ENCODE measurements at places on chromosomes 11 and 22.

GRCh38 chr11:128022007-128022368 is 565.4 kb downstream of the ETS1 start:
- no peak for DNase-seq

- DNase-seq, result no peak
Observed at GRCh38 chr22:38572065-38572464, 2.1 kb upstream of the DMC1 start.

DNA sequence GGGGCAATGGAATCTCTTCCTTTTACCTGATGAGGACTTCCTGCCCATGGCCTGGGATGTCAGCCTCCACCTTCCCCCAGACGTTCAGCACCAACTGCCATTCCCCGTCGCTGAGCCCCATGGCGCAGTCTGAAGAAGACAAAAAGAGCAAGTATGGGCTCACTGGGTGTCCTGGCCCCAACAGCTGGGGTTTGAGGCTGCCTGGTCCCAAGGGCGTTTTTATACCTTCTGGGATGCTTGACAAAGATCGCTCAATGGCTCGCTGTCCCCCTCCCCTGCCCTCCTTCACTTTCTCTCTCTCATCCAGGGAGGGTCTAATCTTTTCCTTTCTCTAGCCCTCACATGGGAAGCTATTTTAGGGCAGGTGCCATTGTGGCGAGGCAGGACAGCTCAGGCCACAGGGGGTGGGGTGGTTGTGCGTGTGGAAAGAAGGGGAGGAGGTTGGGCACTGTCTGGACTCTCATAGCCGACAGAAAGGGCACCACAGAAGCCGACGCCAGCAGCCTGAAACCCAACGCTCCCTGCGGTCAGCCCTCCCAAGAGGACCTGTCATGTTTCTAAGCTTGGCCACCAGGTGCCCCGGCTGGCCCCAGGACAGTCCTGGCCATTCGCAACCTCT is at the start of gene MB:
Gene MB (minus strand): TSS at position 193 of the 619 bp plus-strand sequence. CDS start 72 bp downstream, at position 121.
- no peak for DNase-seq

- no peak for DNase-seq
Observed at GRCh38 chr11:91312541-91312940, 912.1 kb upstream of the FAT3 start.

- no peak for DNase-seq
Observed at GRCh38 chr11:35594680-35595079, 23.6 kb upstream of the FJX1 start.

DNA sequence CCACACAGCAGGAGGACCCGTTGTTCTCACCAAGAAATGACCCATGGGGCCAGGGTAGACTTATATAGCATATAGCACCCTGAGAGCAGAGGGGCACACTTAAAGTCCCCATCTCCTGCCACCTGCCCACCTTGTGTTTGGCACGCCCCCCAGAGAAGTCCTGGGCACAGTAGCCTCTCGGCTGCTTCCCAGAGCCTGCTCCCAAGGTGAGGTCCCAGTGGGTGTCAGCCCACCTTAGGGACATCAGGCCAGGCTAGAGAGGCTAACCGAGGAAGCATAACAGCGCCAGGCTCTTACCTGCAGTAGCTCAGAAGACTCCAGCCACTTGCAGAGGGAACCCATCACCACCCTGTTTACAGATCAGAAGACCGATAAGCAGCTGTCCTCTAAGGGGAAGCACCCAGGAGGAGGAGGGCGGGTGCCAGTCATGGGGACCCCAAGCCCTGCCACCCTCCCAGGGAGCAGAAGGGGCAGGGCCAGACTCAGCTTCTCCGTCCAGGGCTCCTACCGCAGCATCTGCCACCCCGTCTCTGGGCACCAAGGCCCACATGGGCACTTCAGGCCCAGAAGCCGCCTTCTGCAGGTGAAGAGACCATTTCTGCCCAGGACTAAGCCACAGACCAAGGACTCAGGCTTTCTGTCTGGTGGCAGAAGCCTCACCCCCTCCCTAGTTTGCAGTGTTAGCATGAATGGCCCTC is 34.9 kb upstream of the HMOX1 start:
- no peak for DNase-seq

DNA sequence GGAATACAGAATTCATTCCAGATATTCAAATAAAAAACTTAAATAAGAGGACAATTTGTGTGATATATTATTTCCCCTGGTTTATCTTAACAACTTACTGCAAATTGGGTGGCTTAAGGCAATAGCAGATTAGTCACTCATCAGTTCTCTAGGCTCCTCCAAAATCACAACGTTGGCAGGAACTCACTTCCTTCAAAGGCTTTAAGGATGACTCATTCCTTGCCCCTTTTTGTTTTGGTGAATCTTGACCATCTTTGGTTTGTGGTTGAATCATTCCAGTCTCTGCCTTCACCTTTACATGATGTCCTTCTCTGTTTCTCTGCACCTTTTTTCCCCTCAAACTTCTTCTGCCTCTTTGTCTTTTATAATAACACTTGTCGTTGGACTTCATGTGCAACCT is 3.4 kb downstream of the OR10AG1 start:
- DNase-seq, result no peak

GRCh38 chr11:38038777-38039176 is 1440.7 kb upstream of the RAG2 start:
- DNase-seq, result no peak

GRCh38 chr11:1516273-1517067 is 29.9 kb upstream of the MOB2 start:
- DNase-seq, result no peak

- no peak for DNase-seq
Observed at GRCh38 chr22:39567135-39567946, 3.2 kb upstream of the CACNA1I start.

DNA sequence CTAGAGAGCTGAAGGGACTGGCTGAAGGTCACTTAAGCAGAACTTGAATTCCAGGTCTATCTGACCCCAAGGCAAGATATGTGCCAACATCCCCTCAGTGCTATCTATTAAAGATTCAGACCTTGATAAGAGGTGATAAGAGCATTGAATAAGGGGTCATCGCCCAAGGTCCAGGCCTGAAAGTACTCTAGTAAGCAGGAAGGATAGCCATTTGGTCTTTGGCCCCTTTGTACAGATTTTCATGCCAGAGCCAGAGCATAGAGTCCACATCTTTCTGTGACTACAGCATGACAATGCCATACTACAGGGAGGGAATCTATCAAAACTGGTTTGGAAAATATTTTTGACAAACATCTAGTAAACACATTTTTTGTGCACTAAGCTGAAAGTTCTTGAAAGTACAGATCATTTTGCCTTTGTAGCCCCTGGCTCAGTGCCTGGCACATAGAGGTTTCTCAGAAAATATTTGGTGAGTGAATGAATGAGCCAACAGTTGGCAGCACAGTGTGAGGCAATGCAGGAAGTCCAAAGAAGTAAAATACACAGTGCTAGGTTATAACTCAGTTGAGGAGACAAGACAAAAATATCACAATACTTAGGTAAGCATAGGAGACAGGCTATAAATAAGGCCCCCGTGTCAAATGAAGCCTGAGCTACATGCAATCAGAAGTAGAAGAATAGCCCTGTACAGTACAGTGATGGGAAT is 15.1 kb upstream of the RRAS2 start:
- DNase-seq, result no peak

GRCh38 chr11:3920148-3920852 is 64.8 kb downstream of the STIM1 start:
- DNase-seq, result no peak

DNA sequence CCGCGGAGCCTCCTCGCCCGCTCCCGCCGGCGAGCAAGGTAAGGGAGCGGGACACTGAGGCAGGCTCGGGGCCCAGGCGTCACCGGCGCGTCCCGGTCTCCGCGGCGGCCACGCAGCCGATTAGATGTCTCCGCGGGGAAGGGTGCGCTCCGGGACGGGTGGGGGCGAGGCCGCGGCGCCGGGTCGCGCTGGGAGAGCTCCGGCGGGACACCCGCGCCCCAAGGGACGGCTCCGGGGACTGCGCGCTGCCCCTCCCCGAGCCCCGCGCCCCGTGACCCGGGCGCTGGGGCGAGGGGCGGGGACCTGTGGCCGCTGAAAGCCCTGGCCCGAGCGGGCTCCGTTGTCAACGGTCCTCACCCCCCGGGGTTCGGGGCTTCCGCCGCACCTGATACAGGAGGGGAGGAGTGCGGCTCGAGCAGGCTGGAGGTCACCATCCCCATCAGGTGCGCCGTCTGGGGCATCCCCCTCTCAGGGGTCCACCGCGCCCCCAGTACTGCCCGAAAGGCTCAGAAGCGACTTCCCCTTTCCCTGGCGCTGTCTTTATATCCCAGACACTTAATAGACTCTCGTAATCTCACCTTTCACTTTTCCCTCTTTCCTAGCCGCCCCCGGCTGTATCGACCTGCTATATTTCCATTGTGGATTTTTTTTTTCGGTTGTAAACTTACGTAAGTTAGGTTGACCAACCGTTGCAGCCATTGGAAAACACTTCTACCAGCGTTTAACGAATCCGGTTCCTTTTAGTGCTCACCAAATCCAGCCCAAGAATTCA is 573 bp downstream of the PPFIA1 start:
- DNase-seq, result no peak

DNA sequence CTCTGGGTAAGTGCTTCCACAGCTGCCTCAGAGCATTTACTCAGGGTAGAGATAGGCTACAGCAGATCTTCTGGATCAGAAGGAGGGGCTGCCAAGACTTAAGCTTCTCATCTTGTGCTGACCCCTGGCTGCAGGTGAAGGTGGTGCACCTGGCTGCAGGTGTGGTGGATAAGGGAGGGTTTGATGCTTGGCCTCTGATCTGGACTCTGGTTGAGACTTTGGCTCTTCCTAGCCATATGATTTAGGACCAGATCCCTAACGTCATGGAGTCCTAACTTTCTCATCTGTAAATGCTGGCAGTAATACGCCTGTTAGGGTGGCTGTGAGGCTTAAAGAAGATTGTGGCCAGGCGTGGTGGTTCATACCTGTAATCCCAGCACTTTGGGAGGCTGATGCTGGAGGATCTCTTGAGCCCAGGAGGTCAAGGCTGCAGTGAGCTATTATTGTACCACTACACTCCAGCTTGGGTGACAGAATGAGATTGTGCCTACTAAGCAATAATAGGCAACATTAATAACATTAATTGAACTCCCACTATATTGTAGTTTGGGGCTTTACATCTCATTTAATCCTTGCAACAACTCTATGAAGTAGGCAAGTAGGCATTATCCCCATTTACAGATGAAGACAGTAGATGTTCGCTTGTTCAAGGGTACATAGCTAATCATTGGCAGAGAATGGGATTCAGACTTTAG is 10.7 kb downstream of the DTX4 start:
- no peak for DNase-seq

DNA sequence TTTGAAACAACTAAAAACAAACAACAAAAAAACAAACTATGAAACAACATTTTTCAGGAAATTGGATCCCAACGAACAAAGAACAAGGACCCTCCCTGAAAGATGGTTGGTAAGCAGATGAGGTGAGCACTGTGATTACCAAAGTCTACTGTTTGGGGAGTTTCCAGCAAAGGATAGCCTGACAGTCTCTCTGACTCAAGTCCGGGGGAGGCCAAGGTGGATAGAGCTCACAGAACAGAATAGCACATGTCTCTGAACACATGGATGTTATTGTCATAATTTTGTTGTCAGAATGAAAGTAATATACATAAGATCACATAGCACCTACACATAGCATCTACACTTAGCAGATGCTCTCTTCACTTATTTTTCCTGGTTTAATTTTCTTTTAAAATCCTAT is 501.3 kb upstream of the TENM4 start:
- no peak for DNase-seq

- no peak for DNase-seq
Observed at GRCh38 chr22:30742291-30743256, 47.9 kb downstream of the OSBP2 start.

GRCh38 chr11:77213589-77214428 is 85.8 kb downstream of the MYO7A start:
- DNase-seq, result no peak

- DNase-seq, result no peak
Observed at GRCh38 chr11:120185706-120186455, 25.0 kb upstream of the OAF start.

GRCh38 chr22:27128461-27129085 is 471.2 kb downstream of the MIAT start:
- DNase-seq, result no peak

GRCh38 chr11:126163074-126163700 is 48.3 kb downstream of the RPUSD4 start:
- DNase-seq, result no peak

- DNase-seq, result no peak
Observed at GRCh38 chr11:56705784-56706396, 7.0 kb downstream of the OR9G1 start.

DNA sequence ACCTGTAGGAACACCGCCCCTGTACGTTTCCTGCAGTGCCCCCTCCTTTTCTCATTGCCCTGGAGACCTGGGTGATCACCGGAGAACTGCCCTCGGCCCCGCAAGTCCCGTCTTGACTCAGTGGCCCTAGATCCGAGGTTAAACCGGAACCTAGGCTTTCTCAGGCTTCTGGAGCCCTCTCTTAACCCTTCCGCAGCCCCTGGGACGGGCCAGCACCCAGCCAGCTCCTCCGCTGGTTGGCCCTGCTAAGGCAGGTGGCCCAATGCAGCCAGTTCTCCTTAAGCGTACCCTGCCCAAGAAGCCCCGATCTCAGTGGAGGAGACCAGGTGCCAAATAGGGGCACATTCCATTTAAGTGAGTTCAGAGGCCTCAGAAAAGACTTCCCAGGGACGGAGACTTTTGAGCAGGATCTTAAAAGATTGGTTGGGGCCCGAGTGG is 776 bp downstream of the NLRX1 start:
- DNase-seq, result no peak

GRCh38 chr11:68093565-68093964 is 27.6 kb downstream of the CHKA start:
- DNase-seq, result no peak

GRCh38 chr11:123233280-123233974 is 38.4 kb upstream of the CLMP start:
- DNase-seq, result no peak

- no peak for DNase-seq
Observed at GRCh38 chr11:23041001-23041503, 180.8 kb upstream of the CCDC179 start.

GRCh38 chr11:116975661-116976060 is 122.6 kb downstream of the SIK3 start:
- DNase-seq, result no peak

GRCh38 chr11:35419184-35419829 is at the start of gene SLC1A2:
Gene SLC1A2, minus strand, starts transcription at chr11:35419558. Its CDS starts 592 bp downstream, at chr11:35418966.
- DNase-seq, result no peak

- DNase-seq, result no peak
Observed at GRCh38 chr11:115242982-115243381, 261.2 kb downstream of the CADM1 start.

GRCh38 chr11:45300715-45301114 is 14.6 kb upstream of the SYT13 start:
- no peak for DNase-seq

DNA sequence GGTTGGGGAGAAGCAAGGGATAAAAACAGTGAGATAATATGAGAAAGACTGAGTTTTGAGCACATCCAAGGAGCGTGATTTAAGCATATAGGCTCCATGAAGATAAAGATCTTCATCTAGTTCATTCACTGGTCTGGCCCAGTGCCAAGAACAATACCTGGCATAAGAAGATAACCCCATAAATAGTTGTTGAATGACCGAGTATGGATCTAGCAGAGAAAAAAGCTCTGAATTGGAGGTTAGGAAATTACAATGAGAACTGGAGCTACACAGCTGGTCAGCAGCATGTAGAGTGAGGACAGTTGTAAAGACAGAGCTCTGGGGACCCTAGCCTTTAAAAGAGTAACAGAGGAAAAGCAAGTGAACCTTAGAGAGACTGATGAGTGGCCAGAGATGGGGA is 33.0 kb upstream of the PAK1 start:
- no peak for DNase-seq

All from cortex of kidney (tissue), 1 donor.